ENCODE measurements at places on chromosomes 4 and X. TPM values are rescaled to one million over a fixed set of nuclear protein-coding genes. Genes with fewer than 3 reads are reported as not detected.

Gene NEUROG2
- total RNA-seq: not detected

DNA sequence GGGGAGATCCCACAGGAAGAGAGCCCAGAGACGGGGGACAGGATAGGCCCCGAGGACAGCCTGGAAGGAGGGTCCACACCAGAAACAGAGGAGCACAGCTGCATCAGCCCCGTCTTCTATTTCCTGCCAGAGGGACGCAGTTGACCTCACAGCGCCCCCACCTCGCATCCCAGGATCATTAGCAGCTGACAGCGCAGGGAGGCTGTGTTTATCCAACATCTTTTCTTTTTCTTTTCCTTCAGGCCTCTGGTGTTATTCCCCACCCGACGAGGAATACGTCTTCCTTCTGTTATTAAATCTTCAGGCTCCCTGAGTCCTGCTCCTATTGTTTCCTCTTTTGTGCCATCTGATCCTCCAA lies 75.4 kb downstream of the DCHS2 start:
- no peaks in the 10 kb centered on the region for H3K36me3 ChIP-seq
- peak overlapping the region; percentile 58 for H3K4me3 ChIP-seq
- DNase-seq: peak; percentile 21
- H3K27ac ChIP-seq: peak overlapping the region; percentile 57
- no peaks in the 10 kb centered on the region for H3K27me3 ChIP-seq
- no peaks in the 10 kb centered on the region for H3K4me1 ChIP-seq

GRCh38 chr4:170047771-170048354 lies 21.7 kb upstream of the MFAP3L start:
- H3K4me3 ChIP-seq: no peak overlapping the region
- no peak overlapping the region for H3K27ac ChIP-seq
- no peaks in the 10 kb centered on the region for H3K4me1 ChIP-seq
- no peaks in the 10 kb centered on the region for H3K36me3 ChIP-seq
- peak; percentile 16 for DNase-seq

Gene GC
- total RNA-seq: 0.55 TPM

DNA sequence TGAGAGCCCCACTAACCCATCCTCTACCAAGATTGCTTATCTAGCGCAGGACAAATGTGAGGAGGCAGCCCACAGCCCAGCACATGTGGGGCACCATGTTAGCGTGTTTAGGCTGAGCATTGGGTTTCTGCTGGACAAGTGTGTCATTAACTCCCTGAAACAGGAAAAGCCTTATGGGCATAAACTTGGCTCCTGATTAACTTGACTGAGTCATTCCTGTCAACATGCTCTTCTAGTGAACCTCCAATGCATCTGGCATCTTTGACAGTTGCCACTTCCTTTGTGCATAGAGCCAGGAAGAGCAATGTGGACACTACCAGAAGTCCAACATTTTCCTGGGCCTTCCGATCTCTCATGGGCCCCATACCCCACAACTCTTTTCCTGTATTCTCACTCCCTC lies 2.5 kb downstream of the SPIN2A start:
- no peak overlapping the region for H3K27ac ChIP-seq
- no peak overlapping the region for H3K4me3 ChIP-seq
- no peak for DNase-seq
- no peaks in the 10 kb centered on the region for H3K27me3 ChIP-seq

DNA sequence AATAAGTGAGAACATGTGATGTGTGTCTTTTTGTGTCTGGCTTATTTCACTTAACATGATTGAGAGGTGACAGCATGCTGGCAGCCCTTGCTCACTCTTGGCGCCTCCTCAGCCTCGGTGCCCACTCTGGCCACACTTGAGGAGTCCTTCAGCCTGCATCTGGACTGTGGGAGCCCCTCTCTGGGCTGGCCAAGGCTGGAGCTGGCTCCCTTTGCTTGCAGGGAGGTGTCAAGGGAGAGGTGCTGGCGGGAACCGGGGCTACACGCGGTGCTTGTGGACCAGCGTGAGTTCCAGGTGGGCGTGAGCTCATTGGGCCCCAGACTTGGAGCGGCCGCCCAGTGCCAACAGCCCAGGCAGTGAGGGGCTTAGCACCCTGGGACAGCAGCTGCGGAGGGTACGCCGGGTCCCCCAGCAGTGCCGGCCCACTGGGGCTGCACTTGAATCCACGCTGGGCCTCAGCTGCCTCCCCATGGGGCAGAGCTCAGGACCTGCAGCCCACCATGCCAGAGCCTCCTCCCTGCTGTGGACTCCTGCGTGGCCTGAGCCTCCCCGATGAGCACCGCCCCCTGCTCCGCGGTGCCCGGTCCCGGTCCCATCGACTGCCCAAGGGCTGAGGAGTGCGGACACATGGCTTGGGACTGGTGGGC lies 658.6 kb downstream of the GRXCR1 start:
- H3K27ac ChIP-seq: no peak overlapping the region
- no peaks in the 10 kb centered on the region for H3K36me3 ChIP-seq
- no peaks in the 10 kb centered on the region for H3K4me1 ChIP-seq
- H3K27me3 ChIP-seq: no peaks in the 10 kb centered on the region

Gene USP17L5
- total RNA-seq: not detected

DNA sequence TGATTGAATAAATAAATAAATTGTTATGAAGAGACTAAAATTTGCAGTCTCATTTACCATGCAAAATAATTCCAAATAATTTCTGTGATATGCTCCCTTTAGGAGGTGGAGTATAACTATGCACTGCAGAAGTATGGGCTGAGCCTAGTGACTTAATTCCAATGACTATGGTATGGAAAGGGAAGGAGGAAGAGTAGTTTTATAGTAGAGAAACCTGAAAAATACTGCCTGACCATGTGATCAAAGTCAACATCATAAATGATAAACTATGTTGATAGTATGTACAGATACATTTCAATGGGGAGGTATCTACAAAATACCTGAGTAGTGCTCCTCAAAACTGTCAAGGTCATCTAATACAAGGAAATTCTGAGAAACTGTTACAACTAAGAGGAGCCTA lies 14.6 kb downstream of the CXCL8 start:
- H3K4me3 ChIP-seq: no peak overlapping the region
- no peaks in the 10 kb centered on the region for H3K4me1 ChIP-seq
- no peaks in the 10 kb centered on the region for H3K27me3 ChIP-seq
- DNase-seq: no peak
